ENCODE measurements at places on chromosomes 12 and 14.

DNA sequence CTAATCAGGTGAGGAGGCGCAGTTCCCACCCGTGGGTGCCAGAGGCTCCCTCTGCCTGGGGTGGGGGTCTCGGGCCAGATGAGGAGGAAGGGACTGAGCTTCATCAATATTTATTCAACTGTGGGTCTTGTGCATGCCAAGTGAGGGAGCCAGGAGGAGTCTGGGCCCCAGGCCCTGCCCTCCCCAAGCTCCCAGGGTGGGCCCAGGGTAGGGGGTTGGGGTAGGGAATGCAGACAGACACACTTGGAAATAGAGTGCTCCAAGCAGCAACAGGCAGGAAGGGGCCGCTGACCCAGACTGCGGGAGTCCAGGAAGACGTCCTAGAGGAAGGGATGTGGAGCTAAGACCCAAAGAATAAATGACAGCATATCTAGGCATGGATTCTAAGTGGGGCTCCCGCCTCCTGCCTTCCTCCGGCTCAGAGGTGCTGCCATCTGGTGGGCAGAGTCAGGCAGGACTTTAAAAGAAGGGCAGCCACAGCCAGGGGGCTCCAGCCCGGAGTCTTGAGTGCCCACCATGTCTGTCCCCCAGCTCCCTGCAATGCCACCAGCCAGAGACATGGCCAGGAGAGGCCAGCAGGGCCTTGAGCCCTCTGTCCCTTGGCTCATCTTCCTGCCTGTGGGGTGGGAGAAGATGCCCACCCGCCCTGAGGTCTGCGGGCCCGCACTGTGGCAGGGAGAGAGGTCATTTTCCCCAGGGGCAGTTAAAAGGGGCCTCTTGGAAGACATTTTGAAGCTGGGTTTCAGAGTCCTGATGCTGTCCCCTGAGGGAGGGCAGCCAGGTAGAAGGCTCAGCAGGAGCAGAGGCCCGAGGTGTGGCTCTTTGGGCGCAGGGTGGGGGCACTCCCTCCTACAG lies 70.1 kb downstream of the PHETA1 start:
- DNase-seq = peak; percentile 84

- DNase-seq = no peak
Measured at GRCh38 chr12:89236748-89237383, 115.4 kb downstream of the DUSP6 start.

GRCh38 chr12:56126732-56127239 lies 1.3 kb upstream of the ESYT1 start:
- no peak for DNase-seq

DNA sequence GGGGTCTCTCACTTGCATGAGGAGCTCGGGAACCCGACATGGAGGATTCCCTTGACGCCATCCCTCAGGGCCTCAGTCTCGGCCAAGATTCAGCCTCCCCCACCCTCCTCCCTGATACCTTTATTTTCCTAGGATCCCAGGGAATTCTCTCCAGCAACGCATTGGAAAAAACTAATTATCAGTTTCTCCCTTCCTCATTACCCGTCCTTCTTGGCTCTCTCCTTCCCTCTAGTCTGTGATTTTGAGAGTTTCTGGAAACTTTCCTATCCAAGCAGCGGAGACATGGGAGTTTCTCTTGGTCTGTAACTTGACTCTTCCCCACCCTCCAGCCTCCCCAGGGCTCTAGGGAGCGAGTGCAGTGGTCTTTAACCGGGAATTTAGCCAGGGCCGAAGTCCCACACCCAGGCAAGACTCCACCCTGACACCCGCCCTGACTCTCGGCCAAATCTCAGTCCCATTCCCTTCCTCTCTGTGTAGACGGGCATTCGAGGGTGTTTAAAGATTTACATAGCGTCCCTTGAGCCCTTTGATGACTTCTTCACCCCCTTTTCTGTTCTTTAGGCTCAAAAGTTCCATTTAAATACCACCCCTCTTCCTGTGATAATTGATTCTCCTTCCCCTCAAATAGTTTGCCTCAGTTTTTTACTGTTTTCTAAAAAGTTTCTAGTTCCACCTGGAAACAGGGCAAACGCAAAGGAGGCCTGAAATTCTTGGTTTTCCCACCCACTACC lies 6.7 kb downstream of the HOXC5 start:
- DNase-seq = no peak

GRCh38 chr14:103460415-103460814 lies 62.2 kb downstream of the CKB start:
- no peak for DNase-seq

- DNase-seq = no peak
Measured at GRCh38 chr12:27960821-27961220, 11.7 kb downstream of the PTHLH start.

DNA sequence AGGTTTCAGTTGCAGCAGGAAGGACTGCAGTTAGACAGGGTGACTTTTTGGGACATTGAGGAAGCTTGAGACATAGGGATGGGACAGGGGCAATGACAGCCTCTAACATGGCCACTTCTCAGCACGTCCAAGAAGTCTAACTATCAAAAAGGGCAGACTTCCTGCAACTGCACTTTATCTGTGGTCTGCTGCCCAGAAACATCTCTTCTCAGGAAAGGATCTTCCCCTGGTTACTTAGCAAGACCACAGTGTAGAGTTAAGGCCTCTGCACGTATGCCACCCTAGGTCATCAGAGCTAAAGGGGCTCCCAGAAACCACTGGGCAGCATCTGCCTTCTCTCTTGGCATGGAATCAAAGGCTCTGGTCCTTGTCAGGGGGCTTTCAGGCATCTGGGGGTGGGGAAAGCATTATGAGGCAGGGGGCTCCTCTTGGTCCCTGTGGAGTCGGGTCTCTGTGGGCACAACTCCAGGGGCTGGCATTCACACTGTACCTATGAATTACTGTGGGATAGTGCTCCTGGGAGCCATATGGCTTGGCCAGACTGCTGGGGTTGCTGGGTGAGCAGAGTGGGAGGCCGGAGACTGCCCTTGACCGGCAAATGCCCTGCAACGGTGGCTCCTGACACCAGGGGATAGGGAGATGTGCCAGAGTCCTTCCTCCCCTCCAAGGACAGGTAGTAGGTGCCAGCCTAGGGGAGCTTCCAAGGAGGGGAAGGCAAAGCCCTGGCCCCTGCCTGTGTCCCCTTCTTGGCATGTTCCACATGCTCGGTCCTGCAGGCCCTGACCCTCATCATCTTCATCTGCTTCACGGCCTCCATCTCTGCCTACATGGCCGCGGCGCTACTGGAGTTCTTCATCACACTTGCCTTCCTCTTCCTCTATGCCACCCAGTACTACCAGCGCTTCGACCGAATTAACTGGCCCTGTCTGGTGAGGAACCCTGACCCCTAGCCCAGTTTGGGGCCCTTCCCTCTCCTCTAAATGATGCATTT lies 1.0 kb downstream of the CMTM5 start:
- no peak for DNase-seq

DNA sequence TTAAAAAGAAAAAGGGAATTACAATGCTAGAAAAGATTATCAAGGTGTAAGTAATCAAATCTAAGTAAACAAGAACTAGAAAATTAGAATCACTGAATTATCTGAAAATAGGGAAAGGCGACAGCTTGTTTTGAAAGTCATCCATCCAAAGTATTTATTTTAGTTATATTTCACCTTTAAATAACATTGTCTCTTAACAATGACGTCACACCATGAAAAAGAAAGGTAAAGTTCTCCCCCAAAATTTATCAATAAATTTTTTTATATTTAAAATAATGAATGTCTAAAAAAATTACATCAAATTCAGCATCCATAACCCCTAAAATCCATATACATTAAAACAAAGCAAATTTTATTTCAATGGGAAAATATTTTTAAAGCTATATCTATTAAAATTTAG lies 223.2 kb downstream of the RERGL start:
- no peak for DNase-seq

DNA sequence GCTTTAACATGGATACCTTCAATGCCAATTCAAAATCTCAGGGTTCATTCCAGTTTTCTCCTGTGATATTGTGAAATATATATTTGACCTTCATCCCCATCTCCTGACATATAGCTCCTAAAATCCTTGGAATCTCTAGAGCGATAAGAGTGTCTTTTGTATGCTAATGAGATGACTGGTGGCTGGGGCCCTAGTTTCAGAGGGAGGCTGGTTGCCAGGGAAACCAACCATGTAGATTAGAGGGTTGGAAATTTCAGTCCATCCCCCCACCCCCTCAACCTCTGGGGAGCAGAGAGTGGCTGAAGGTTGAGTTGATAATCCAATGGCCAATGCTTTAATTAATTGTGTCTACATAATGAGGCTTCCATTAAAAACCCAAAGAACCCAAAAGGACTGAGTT lies 59.4 kb downstream of the SDR9C7 start:
- peak; percentile 93 for DNase-seq

- DNase-seq = peak; percentile 19
Measured at GRCh38 chr12:131986910-131987309, 37.2 kb downstream of the EP400 start.

GRCh38 chr14:68643673-68644072 lies 149.2 kb downstream of the ZFP36L1 start:
- DNase-seq = no peak

GRCh38 chr14:86087377-86087776 lies 557.4 kb downstream of the FLRT2 start:
- no peak for DNase-seq

GRCh38 chr14:37594238-37594970 lies 645 bp downstream of the FOXA1 start:
- peak; percentile 90 for DNase-seq

DNA sequence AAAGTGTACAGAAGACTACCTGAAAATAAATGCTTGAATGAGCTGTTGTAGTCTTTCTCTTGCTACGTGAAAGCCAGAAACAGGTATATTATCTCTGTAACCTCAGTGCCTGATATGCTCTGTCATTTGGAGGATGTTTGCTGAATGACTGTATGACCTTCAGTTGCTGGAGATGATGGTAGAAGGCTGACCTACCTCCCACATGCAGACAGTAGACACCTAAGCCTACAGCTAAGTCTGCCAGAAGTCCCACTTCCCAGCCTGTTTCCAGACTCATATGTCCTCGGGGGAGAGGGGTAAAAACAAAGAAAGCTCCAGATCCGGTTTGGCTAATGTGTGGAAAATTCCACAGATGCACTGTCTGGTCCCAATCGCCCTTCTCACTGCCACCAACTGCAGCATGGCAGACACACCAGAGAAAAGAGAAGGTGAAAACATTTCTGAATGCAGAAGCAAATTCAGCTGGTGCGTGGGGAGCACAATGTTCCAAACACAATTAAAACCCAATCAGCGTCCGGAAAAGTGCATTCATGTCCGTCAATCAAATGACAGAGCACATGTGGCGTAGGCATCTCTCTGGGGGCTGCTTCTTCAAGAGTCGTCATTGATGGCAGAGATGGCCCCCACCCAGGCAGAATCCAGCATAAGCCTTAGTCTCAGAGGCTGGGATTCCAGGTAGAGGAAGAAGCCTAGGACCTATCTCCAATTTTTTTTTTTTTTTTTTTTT lies 76.3 kb upstream of the TBX3 start:
- DNase-seq = no peak

DNA sequence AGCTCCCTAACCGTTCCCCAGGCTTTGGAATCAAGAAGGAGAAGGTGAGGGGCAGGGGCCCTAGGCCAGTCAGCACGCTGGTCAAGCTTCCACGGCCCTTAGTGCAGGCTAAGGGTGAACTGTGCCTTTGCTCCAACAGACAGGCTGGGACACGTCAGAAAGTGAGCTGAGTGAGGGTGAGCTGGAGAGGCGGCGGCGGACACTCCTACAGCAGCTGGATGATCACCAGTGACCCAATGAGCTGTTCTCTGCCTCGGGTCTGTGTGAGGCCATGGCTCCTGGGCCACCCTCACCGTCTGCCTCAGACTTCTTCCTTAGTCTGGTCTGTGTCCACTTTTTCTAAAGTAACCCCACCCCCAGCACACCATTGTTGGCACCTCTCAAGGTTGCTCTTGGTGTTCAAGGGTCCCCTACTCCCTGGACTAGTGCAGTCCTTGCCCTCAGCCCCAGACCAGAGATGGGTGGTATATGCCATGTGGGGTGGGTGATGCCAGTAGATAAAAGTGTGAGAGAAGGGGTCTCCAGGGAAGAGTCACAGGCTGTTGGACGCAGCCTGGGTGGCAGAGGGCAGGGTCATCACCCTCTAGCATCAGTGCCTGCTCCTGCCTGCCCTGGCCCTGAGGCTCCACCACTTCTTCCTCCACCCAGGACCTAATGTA lies 20.7 kb downstream of the PRPF40B start:
- DNase-seq = no peak

DNA sequence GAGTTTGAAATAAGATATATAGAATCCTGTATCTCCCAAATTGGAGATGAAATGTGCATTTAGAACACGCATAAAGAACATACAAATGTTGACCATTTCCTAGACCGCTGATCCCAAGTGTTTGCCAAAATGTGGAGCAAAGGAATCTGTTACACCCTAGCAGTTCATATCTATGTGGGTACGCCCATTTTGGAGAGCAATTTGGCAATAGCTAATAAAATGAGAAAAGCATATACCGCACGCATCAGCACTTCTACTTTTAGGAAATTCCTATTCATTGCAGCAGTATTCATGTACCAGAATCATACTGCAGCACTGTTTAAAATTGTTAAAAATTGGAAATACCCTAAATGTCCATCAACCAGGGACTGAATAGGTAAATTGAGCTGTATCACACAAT lies 937.8 kb downstream of the BCL11B start:
- no peak for DNase-seq

DNA sequence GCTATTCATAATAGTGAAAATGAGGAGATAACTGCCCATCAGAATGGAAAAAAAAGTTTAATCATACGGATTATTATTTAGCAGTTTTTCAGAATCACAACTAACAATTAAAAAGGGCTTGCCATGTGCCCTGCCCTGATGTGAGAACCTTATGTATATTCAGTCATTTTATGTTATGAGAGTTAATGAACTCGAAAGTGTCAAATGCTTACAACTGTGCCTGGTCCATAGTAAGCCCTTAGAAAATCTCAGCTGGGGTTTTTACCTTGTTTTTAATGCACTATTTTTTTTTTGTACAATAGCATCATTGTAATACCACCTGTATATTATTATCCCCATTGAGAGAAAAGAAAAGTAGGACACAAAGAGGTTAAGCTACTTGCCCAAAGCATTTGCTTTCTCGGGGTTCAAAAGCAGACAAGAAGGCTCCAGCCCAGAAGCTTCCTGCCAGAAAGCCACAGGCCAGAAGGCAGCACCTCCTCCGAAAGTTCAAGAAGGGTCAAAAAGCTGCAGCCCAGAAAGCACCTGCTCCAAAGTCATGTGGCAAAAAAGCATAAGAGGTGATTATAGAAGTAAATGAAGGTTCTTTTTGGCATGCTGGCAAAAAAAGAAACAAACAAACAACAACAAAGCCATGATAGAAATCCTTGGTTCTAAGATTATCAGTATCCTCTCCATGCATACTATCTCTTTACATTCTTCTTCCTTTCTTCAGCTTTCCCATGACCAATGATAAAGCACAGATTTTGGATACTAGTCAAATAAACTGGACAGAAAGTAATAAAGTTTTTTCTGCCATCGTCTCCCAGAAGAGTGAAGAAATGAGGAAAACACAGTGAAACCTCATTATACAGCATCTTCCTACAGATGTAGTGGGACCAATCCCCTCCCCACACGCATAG lies 59.1 kb upstream of the NAP1L1 start:
- no peak for DNase-seq

All from mesendoderm (in vitro differentiated cells).